ENCODE measurements at places on chromosomes 3 and 15.

DNA sequence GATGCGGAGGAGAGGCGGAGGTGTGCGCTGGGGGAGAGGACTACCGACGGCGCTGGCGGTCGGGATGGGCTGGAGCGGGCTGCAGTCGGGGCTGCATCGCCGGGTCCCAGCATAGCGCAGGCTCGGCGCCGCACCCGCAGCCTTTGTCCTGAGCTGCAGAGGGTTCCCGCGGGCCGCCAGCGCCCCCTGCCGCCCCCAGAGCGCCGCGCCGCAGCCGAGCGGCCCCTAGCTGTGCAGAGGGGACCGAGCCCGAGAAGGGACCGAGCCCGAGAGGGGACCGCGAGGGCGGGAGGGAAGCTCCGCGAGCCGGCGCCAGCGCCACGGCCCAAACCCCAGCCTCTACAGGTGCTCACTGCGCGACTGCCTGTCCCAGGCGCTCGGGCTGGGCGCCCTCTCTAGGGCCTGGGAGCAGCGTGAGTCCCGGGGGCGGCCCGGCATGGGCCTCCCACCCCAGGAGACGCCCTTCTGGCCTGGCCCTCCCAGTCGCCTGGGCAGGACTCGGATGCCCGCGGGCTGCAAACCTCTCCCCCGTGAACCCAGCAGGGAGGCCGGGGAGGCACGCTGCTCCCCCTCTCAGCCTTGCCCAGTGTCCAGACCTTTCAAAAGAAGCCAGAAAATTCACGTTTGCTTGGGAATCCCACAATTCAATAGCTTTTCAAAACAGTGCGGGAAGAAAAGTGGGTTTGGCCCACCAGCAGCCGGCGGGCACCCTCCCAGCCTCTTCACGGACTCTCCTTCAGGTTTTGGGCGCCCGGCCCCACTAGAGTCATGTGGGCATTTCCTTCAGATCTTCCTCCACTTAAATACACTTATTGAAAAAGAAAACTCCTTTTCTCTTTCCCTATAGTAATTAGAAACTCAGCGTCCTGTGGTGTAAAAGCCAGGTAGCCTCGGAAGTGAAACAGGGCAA is 134.7 kb downstream of the TPRA1 start:
- peak overlapping the region; percentile 32 for H3K4me3 ChIP-seq
- H3K27me3 ChIP-seq: peaks cover 30% of the 10 kb centered on the region
- no peak for DNase-seq
- H3K27ac ChIP-seq: no peak overlapping the region
- H3K36me3 ChIP-seq: no peaks in the 10 kb centered on the region

GRCh38 chr15:40463886-40464545 is 6.8 kb upstream of the CHST14 start:
- H3K27ac ChIP-seq: no peak overlapping the region
- no peak overlapping the region for H3K4me3 ChIP-seq
- H3K36me3 ChIP-seq: peaks cover 49% of the 10 kb centered on the region
- no peaks in the 10 kb centered on the region for H3K27me3 ChIP-seq

GRCh38 chr3:191236646-191237045 is 37.6 kb downstream of the OSTN start:
- H3K27ac ChIP-seq: no peak overlapping the region
- DNase-seq: no peak
- H3K36me3 ChIP-seq: no peaks in the 10 kb centered on the region
- H3K4me1 ChIP-seq: no peaks in the 10 kb centered on the region
- H3K27me3 ChIP-seq: no peaks in the 10 kb centered on the region

DNA sequence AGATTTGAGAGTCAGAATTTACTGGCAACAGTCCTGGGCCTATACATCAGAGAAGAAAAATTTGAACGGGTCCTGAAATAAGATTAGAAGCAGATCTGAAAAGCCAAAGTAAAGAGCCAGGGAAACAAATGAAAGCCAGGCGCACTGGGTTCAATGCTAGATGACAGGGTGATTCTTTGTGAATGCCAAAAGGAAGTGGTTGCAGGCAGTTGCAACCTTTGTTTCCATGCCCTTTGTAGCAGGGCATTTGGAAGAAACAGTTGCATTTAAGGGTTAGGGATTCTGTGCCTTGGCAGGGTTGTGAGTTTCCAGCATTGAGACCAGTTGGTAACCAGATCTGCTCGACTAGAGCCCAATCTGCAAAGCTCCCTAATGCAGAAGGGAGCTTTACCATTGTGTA is 36.4 kb upstream of the MTHFS start:
- no peaks in the 10 kb centered on the region for H3K4me1 ChIP-seq
- H3K36me3 ChIP-seq: no peaks in the 10 kb centered on the region

- no peaks in the 10 kb centered on the region for H3K27me3 ChIP-seq
- no peak for DNase-seq
- H3K4me3 ChIP-seq: no peak overlapping the region
- no peaks in the 10 kb centered on the region for H3K4me1 ChIP-seq
- no peaks in the 10 kb centered on the region for H3K36me3 ChIP-seq
Measured at GRCh38 chr15:91311986-91312385, 211.9 kb downstream of the SV2B start.

DNA sequence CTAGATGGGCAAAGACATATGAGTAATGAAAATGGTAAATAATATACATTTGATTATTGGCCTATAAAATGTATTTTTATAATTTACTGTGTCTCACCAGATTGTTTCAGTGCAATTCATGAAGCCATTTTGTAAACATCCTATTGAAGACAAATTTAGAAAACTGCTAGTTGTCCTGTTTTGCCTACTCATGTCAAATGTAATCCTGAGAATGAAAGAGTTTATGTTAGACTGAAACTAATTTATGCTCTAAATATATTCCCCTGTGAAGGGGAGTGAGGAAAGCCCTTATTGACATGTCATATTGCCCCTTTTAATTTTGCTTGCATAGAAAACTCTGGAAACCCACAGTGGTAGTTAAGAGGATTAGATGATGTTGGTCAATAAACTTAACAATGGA is 610.0 kb downstream of the NAALADL2 start:
- H3K4me3 ChIP-seq: no peak overlapping the region
- no peaks in the 10 kb centered on the region for H3K36me3 ChIP-seq
- H3K27ac ChIP-seq: no peak overlapping the region
- DNase-seq: no peak
- no peaks in the 10 kb centered on the region for H3K27me3 ChIP-seq

DNA sequence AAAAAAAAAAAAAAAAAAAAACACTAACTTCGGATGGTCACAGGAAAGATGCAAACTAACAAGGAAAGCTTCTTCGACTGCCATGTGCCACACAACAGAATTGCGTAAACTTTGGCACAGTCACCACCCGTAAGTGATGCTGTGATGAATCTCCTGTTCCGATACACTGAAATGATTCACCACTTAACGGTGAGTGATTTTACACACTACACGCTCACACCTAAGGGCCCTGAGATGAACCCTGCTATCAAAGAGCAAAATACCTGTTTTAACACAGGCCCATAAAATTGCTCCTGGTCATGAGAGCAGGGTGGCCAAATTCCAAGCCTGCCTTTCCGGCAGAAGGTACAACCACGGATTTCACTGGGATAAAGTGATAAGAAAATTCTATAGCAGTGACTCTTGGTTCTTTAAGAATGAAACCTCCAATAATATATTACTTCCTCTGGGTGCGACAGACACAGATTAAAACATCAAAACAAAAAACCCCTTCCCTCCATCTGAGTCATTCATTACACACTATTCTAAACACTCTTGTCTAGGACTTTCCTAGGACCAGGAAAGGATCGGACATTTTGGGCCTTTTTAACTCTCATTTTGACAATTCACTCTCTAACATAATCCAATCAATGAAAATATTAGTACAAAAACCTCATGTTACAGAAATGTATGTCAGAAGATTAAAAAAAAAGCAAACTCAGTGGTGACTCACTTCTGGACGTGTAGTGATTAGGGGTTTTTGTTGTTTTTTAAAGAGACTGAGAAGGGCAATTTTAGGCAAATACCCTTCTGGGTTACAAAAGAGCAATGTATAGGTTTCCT is 28.3 kb downstream of the LRIG1 start:
- DNase-seq: no peak

- no peaks in the 10 kb centered on the region for H3K27me3 ChIP-seq
- no peaks in the 10 kb centered on the region for H3K4me1 ChIP-seq
- H3K4me3 ChIP-seq: no peak overlapping the region
- H3K27ac ChIP-seq: no peak overlapping the region
- DNase-seq: no peak
- H3K36me3 ChIP-seq: no peaks in the 10 kb centered on the region
Measured at GRCh38 chr3:139957844-139958243, 22.9 kb downstream of the CLSTN2 start.

GRCh38 chr3:135499426-135499825 is 466.1 kb upstream of the PPP2R3A start:
- H3K4me1 ChIP-seq: no peaks in the 10 kb centered on the region
- H3K27ac ChIP-seq: no peak overlapping the region
- H3K36me3 ChIP-seq: no peaks in the 10 kb centered on the region
- no peaks in the 10 kb centered on the region for H3K27me3 ChIP-seq

DNA sequence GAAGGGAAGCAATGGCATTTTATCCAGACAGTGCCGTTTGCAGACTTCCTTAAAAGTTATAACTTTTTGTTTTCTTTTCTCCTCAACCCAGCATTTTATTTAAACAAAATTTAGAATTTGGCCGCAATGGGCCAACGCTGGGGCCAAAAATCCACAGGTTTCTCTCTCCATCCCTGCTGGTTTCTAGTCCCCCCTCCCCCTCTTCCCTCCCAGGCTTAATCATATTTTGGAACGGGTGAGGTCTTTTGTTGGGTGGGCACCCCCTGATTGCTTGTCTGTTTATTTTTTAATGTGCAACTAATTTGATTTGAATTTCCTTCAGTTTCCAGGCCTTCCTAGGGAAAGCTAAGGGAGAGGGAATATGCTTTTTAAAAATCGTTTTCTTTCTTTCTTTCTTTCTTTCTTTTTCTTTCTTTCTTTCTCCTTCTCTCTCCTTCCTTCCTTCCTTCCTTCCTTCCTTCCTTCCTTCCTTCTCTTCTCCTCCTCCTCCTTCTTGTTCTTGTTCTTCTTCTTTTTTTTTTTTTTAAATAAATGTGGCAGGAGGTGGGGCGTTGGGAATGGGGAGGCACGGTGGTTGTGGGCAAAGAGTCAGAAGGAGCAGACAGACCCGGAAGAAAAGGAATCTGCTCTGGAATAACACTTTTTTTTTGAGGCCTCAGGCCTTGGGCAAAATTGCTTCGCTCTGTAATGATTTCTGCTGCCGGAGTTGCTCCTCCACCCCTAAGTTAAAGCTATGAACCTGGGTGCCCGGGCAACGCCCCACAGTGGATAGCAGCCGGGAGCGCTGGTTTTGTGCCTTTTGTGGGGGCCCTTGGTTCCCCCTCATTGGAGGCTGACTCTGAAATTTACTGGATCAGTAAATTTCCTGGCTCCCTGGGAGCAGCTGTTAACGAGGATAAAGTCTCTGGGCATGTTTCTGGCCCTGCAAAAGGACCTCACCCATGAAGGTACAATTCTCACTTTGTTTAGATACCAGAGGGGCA is 1.9 kb downstream of the FNDC3B start:
- peak overlapping the region; percentile 99 for H3K27ac ChIP-seq
- H3K27me3 ChIP-seq: no peaks in the 10 kb centered on the region
- peaks cover 52% of the 10 kb centered on the region for H3K4me1 ChIP-seq
- no peaks in the 10 kb centered on the region for H3K36me3 ChIP-seq
- no peak for DNase-seq
- peak overlapping the region; percentile 93 for H3K4me3 ChIP-seq

GRCh38 chr3:144053121-144053520 is 81.5 kb downstream of the DIPK2A start:
- no peaks in the 10 kb centered on the region for H3K36me3 ChIP-seq
- no peaks in the 10 kb centered on the region for H3K27me3 ChIP-seq
- H3K4me1 ChIP-seq: no peaks in the 10 kb centered on the region
- H3K4me3 ChIP-seq: no peak overlapping the region

- H3K4me1 ChIP-seq: peaks cover 38% of the 10 kb centered on the region
- no peaks in the 10 kb centered on the region for H3K27me3 ChIP-seq
- peak within 1 kb of the TSS; percentile 68 for H3K27ac ChIP-seq
- peak; percentile 64 for DNase-seq
- H3K4me3 ChIP-seq: peak within 1 kb of the TSS; percentile 68
Measured at GRCh38 chr3:173397161-173398110, at the start of gene NLGN1. TSS of gene NLGN1 (plus strand) at chr3:173397744.

- no peaks in the 10 kb centered on the region for H3K4me1 ChIP-seq
- H3K27me3 ChIP-seq: no peaks in the 10 kb centered on the region
- no peak overlapping the region for H3K4me3 ChIP-seq
Measured at GRCh38 chr3:170494766-170495165, 76.1 kb downstream of the CLDN11 start.

DNA sequence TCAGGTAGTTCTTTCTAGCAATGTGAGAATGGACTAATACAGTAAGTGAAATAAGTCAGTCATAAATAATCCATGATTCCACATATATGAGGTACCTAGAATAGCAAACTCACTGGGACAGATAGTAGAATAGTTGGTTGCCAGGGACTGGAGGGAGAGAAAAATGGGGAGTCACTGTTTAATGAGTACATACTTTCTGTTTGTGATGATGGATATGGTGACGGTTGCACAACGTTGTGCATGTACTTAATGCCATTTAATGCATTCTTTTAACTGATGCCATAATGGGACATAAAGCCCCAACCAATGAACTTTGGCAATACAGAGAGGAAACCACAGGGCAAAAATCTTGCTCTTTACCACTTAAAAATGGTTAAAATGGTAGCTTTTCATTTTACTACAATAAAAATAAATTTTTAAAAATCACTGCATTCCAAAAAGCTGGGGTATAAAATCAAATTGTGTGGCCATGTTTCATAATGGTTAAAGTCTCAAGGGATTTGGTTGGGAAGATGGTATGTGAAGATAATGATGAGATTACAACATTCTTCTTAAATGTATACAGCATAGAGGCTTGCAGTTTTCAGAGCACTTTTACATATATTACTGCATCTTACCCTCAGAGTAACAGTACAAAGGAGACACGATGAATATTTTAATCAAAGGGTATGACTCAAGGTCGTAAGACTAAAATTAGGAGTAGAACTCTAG is 45.2 kb downstream of the ADAM10 start:
- H3K27me3 ChIP-seq: no peaks in the 10 kb centered on the region
- no peak for DNase-seq
- H3K4me1 ChIP-seq: no peaks in the 10 kb centered on the region
- H3K27ac ChIP-seq: no peak overlapping the region
- no peak overlapping the region for H3K4me3 ChIP-seq

- no peaks in the 10 kb centered on the region for H3K36me3 ChIP-seq
- no peaks in the 10 kb centered on the region for H3K4me1 ChIP-seq
- no peak for DNase-seq
- H3K27me3 ChIP-seq: no peaks in the 10 kb centered on the region
- H3K4me3 ChIP-seq: no peak overlapping the region
Measured at GRCh38 chr3:13705051-13705450, 156.1 kb downstream of the FBLN2 start.

DNA sequence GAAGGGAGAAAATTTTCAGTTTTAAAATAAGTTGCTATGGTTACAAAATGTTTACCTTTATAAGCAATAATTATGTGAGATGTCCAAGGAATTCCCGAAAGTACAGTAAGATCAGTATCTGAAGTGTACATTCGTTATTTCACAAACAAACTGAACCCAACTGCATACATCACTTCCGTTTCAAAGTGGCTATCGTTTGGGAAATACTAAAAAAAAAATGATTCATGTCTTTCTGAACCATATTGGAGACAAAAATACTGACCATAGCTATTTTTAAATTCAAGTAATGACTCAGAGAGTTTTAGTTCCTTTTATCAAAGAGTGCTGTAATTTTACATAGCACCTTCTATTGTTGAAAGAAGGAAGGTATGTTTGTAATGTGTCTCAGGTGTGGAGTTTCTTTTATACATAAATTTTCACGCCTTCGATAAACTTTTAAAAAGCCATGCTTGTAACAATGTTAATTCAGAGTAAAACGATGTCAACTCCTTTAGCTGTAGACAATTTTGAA is 8.0 kb upstream of the ANKRD28 start:
- DNase-seq: no peak
- no peak overlapping the region for H3K4me3 ChIP-seq
- H3K4me1 ChIP-seq: no peaks in the 10 kb centered on the region
- H3K27ac ChIP-seq: no peak overlapping the region
- no peaks in the 10 kb centered on the region for H3K27me3 ChIP-seq
- no peaks in the 10 kb centered on the region for H3K36me3 ChIP-seq
